Stimulated activated memory B cell treated with anti-CD40 and anti-IgM and Interleukin-4, amounts not matched to agents 10 μg/mL and 1 μg/mL and 100 μg/mL, for 72 hours (primary cell): ENCODE measurements at places on chromosomes 5 and 9.

- ATAC-seq: peak; percentile 93
Measured at GRCh38 chr5:176543428-176544182, 5.5 kb upstream of the CDHR2 start.

- no peak for ATAC-seq
Measured at GRCh38 chr5:124285071-124285470, 461.4 kb downstream of the ZNF608 start.

- ATAC-seq: no peak
Measured at GRCh38 chr5:113813466-113813865, 300.0 kb downstream of the YTHDC2 start.

DNA sequence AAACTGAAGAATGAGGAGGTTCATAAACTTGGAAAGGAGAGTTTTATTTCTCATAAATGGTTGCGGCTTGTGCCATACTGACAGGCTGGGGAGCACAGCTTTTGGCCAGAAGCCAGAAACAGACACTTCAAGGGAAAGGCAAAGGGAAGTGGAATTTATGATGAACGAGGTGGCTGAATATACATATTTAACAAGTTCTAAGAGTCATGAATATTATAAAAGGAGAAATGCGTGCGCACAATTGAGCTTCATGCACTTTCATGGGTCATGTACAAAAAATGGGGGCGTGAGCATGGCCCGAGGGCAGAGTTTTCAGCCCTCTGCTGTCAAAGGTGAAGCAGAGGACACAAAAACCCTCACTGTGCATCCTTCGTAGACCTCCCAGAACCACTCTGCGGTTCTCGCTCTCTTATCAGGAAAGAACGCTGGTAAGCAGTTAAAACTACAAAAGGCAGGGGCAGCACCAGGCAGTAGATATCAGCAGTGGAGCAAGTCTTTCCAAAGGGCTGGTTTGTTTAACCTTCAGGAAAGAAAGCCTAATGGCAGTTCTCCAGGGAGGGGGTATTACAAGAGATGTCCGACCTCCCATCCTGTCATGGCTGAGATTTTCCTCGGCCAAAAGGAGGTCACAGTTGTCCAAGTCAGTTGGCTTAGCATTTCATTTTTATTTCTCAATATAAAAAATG lies 29.0 kb downstream of the AUH start:
- ATAC-seq: no peak

- no peak for ATAC-seq
Measured at GRCh38 chr9:37100327-37100726, 20.0 kb upstream of the ZCCHC7 start.

GRCh38 chr9:15276328-15276938 lies 30.6 kb downstream of the TTC39B start:
- no peak for ATAC-seq

GRCh38 chr9:15622318-15622971 lies 69.6 kb downstream of the CCDC171 start:
- ATAC-seq: no peak

DNA sequence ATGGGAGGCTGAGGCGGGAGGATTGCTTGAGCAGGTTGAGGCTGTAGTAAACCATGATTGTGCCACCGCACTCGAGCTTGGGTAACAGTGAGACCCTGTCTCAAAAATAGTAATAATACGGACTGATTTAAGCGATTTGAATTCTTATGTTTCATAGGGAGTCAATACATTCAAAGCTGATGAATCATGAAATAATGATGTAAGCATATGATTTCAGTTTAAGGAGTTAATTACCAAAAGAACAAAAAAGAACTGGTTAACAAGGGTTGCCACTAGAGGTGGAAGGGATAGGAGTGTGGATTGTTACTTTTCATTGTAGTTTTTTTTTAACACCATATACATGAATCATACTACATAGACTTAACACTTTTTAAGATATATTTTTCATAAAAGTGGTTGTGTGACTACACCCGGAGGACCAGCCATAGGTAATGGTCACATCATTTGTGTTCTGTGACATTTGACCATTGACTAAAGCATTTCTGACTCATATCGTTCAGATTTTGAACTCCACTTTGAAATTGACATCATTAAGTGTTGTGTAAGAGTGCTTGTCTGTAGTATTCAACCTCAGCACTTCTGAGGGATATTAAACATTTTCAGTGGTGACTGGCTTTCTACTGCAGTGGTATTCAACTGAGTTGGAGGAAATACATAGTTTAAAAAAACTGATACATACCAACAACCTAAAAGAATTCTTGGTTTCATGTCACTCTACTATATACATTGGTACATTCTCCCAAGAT lies 7.0 kb downstream of the TRMT10B start:
- ATAC-seq: no peak

DNA sequence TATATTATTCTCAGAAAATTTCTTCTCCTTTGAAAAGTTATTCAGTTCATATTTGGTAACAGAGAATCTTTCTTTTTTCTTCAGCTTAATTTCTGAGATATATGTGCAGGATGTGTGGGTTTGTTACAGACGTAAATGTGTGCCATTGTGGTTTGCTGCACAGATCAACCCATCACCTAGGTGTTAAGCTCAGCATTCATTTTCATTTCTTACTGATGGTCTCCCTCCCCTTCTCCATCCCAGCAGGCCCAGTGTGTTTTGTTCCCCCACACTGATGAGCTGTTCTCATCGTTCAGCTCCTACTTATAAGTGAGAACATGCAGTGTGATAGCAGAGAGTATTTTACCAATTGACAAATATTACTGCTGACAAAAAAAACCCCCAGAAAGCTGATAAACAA lies 330.0 kb upstream of the CHD1 start:
- no peak for ATAC-seq

GRCh38 chr9:87662808-87663528 lies 63.0 kb upstream of the CTSL start:
- no peak for ATAC-seq

GRCh38 chr5:110718311-110718710 lies 8.2 kb downstream of the TMEM232 start:
- no peak for ATAC-seq

DNA sequence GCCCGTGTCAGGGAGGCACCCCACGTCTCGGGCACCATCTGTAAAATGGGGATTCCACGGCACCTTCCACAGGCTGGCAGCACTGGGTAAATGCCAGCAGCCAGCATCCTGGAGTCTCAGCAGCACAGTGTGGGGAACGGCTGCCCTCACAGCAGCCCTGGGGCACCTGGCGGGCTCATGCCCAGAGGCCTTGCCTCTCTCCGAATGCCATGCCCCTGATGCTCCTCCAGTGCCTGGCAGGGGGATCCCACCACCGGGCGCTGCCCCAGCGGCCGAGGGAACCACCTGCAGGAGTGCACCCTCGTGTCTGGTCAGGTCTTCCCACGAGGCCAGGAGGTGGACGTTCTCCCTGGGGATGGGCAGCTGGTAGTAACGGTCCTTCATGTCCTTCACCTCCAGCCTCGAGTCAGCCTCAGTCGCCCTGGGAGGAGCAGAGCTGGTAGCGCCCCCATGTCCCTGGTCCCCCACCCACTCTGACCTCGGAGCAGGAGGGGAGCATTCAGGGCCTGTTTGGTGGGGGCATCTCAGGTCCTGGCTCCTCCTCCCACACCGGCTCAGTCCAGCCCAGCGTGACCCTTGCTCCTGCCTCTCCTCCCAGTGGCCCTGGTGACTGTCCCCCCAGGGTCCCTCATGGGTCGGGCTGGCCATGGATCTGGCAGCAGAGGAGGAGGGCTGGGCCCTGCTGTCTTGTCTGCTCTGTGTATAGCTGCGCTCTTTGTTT lies 49.9 kb upstream of the NRARP start:
- ATAC-seq: no peak

GRCh38 chr9:93976973-93977372 lies 21.8 kb upstream of the BARX1 start:
- ATAC-seq: no peak

GRCh38 chr9:34334337-34334824 lies 5.0 kb downstream of the NUDT2 start:
- ATAC-seq: no peak

DNA sequence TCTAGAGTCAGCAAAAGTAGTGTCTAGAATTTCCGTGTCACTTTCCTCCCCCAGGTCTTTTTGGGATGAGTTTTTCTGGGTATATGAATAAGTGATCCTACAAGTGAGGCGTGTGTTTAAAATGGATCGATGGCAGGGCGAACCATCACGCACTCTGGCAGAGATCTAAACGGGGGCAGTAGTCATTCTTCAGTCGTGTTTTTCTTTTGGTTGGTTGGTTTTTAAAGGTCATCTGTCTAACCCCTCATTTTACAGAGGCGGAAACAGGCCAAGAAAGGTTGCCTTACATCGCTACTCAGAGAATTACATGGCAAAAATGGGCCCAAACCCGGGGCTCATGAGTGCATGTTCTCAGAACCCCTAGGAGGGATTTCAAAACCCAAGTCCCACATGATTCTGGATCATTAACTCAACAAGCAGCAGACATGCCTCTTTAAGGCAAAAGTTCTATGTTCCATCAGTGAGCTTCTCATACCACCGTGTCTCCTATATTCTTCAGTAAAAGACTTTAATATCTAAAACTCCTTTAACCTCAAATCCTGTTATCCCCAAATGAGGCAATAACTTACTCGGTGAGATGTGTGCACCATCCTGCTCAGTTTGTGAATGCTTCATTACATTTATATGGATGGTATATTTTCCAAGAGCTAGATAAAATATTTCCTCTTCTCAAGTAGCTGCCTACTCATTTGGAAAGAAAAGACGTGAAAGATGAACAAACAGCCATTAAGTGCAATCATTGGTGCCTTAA lies 145.8 kb downstream of the AOPEP start:
- ATAC-seq: no peak

DNA sequence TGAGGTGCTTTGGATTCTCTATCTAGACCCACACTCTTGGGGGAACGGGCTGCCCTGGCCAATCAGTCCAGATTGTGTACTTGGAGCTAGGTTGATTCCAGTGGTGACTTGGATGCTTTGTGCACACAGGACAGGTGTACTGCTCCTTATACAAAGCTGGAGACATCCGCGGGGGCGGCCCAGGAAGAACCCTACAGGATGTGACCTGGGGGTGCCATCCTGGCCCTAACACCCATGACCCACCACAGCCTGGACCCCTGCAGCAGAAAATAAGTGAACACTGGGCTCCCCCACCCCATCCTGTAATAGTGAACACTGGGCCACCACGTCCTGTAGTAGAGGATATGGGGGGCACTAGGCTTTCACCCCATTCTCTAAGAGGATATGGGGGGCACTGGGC lies 12.1 kb upstream of the PLEKHG4B start:
- ATAC-seq: no peak

GRCh38 chr5:169923988-169924387 lies 56.3 kb downstream of the INSYN2B start:
- ATAC-seq: no peak

- ATAC-seq: peak; percentile 80
Measured at GRCh38 chr9:115013998-115014397, 83.6 kb upstream of the TNFSF8 start.

GRCh38 chr5:158858746-158859145 lies 241.0 kb downstream of the EBF1 start:
- no peak for ATAC-seq

- ATAC-seq: no peak
Measured at GRCh38 chr5:125491986-125492492, 745.6 kb upstream of the ZNF608 start.
